ENCODE measurements at places on chromosomes 16 and 17.
A peak's percentile ranks its signal among the peaks of the same experiment; 100 is the strongest.

DNA sequence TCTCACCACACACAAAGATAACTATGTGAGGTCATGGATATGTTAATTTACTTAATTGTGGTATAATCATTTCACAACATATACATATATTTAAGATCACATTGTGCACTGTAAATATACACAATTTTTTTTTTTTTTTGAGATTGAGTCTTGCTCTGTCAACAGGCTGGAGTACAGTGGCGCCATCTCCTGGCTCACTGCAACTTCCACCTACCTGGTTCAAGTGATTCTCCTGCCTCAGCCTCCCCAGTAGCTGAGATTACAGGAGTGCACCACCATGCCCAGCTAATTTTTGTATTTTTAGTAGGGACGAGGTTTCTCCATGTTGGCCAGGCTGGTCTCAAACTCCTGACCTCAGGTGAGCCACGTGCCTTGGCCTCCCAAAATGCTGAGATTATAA is 11.5 kb upstream of the PRSS54 start:
- no peak for DNase-seq

DNA sequence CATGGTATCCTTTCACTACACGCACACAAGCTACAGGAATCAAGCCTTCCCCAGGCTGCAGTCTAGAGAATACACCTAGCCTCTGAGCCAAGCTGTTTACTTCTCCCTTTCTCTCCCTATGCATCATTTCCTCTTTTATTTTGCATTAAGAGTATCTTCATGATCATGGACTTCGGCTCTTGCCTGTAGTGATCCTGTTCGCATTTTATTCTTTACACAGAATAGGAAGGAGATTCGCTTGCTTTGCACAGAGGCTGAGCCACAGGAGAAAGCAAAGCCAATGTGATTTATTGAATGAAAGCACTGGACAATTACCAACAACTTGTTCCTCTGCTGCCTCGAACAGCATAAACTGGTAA is 172.7 kb downstream of the ANKFN1 start:
- no peak for DNase-seq

- no peak for DNase-seq
Measured at GRCh38 chr17:76678330-76678729, 32.4 kb downstream of the MXRA7 start.

- peak; percentile 35 for DNase-seq
Measured at GRCh38 chr16:2364638-2365210, 24.2 kb upstream of the ABCA3 start.

DNA sequence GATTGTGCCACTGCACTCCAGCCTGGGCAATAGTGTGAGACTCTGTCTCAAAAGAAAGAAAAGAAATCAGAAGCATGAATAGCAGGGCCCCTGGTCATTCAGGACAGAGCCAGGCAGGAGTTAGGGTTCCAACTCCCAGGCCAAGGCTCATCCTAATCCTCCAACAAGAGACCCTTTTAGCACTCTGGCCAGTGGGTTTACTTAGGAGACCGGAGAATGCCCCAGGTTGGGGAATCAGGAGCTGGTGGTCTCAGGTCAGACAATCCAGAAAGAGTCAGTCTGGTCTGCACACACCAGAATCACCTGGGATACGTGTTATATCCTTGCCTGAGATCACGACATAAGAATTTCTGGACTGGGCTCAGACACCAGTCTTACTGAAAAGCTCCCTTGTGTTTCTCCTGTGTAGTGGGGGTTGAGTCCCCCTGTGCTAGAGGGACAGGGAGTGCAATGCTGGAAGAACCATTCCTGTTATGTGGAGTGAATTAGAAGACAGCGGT is 48.7 kb downstream of the CCDC42 start:
- no peak for DNase-seq

GRCh38 chr16:78844682-78845081 is 745.2 kb downstream of the WWOX start:
- DNase-seq, result no peak

DNA sequence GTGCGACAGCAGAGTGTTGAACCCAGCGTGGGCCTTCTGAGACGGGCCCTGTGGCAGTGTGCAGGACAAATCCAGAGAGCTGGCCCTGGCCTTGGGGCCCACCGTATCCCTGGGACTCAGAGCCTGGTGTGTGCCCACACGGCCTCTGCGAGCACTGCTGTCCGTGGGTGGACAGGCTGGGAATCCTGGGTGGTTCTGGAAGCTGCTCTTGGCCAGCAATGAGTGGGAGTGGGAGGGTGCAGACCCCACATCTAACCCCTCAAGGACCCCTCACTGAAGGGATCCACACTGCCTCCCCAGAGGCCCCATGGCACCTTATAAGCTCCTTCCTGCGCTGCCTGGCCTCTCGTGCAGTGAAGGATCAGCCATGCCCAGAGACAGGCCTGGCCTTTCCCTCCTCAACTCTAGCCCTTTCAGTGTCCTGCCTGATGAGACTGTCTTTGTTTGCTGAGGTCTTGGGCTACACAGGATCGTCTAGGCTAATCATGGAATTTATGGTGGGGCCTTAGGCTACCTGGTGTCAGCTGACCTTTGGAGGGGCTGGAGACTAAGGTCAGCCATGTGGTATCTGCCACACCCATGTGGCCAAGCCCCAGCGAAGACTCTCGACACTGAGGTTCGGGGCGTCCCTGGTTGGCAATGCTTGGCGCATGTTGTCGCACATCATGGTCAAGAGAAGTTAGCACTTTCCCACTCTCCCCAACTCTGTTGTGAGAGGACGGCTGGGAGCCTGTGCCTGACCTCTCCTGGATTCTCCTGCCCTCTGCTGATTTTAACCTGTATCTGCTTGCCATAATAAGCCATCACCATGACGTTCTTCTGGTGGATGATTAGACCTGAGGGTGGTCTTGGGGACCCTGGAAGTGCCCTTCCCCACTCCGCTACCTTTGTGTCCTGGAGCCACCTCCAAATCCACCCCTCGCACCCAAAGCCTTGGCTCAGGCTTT is 16.4 kb upstream of the GINS2 start:
- DNase-seq, result no peak

DNA sequence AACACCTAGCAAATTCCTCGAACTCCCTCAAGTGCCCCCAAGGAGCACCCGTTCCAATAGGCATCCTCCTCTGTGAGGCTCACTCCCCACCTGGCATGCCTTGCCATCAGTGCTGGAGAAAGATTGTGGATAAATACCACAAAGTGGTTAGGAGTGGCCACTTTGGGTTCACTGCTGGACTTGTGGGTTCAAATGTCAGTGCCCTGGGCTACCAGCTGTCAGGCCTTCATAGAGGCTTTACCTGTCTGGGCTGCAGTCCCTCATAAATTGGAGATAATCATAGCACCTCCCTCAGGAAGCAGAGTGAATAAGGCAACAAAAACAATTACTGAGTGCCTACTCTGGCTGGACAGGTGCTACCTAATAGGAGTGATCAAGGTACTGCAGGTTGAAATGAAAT is 1.5 kb upstream of the SYT17 start:
- DNase-seq, result peak; percentile 51

DNA sequence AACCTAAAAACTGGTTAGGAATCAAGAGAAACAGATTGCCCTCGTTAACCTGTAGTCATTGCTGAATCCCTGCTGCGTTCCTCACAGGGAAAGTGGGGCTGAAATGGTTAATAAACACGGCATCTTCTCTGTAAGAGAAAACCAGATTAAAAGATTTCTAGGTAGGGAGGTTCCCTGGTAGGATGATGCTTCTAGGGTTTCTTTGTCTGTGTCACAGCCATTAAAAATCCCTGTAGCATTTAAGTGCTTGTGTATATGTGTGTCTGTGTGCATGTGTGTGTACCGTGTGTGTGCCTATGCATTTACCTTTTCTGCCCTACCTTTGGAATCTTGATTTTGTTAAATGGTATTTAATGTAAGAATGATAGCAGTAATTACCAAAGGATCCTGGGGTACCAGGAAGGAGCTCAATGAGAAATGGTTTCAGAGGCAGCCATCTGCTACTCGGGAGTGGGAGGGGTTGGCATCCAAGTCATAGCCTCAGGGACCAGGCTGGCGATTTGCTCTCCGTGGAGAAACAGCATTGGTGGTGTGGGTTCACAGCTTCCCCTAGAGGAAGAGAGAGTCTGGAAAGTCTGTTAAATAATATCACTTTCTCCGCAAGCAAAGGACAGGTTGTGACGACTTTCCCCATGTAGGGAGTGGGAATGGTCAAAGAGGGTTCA is 177.1 kb downstream of the HS3ST4 start:
- no peak for DNase-seq

DNA sequence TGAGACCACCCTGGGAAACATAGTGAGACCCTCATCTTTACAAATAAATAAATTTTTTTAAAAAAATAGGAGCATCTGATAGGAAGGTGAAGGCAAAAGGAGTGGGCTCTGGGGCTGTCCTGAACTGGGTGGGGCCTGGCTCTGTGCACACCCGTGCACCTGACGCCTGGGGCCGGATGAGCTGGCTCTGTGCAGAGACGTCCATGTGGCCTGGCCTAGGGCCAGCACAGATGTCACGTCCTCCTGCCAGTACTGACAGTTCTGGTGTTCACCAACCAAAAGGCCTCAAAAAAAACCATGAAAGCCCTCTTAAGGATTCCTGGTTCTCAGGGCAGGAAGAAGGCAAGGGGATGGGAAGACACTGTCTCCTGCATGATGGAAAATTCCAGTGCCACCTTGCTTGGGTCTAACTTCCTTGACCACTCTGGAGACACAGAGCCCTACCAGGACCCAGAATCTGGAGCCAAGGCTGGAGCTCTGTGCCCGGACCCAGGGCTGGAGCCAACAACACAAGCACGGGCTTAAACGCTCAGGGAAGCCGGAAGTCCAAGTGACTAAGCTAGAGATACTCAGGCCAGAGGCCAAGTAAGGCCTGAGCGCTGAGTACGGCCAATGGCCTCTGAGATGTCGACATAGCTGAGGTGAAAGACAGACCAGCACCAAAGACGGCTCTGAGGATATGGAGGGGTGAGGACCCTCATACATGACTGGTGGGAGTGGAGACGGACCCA is 32.9 kb downstream of the COPRS start:
- no peak for DNase-seq

GRCh38 chr17:38352245-38353085 is 821 bp downstream of the SOCS7 start:
- no peak for DNase-seq

- no peak for DNase-seq
Measured at GRCh38 chr17:6092182-6092902, 22.2 kb downstream of the WSCD1 start.

GRCh38 chr16:72132726-72133125 is 39.1 kb downstream of the DHX38 start:
- DNase-seq, result no peak

DNA sequence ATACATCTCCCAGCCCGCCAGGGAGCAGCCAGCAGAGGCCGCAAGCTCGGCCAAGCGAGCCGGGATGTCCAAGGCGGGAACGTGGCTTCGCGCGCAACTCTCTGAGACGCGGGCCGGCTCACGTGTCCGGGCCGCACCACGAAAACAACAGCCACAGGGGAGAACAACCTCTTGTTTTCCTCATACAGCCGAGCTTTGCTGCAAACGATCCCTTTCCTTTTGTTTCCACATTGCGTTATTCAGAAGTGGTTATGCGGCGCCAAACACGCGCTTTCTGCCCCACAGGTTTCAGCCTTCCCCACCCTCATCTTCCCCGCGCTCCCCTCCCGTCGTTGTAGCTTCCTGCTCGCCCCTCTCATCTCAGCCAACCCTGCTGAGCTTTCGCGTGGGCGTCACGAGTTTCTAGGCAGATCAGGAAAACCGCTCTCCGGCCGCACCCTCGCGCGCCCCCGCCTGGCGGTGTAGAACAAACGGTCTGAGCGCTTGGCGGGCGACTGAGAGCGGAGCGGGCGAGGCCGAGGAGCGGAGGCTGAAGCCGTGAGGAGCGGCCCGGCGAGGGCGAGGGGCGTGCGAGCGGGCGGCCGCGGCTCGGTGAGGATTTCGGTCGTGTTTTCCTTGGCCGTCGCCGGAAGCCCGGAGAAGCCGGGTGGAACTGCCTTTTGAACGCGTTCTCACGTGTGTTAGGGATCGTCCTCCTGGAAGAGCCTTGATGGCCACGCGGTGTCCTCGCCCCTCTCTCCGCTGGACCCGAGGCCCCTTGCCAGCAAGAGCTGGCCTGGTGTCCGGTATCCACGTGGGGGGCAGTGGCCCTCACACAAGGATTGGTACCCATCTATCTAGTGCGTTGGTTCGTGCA is 6.6 kb upstream of the SMARCD2 start:
- no peak for DNase-seq

Measured in NCI-H2029 treated with DMSO at 0.1 percent for 48 hours (cell line).